ENCODE measurements at places on chromosomes 2 and 18.

DNA sequence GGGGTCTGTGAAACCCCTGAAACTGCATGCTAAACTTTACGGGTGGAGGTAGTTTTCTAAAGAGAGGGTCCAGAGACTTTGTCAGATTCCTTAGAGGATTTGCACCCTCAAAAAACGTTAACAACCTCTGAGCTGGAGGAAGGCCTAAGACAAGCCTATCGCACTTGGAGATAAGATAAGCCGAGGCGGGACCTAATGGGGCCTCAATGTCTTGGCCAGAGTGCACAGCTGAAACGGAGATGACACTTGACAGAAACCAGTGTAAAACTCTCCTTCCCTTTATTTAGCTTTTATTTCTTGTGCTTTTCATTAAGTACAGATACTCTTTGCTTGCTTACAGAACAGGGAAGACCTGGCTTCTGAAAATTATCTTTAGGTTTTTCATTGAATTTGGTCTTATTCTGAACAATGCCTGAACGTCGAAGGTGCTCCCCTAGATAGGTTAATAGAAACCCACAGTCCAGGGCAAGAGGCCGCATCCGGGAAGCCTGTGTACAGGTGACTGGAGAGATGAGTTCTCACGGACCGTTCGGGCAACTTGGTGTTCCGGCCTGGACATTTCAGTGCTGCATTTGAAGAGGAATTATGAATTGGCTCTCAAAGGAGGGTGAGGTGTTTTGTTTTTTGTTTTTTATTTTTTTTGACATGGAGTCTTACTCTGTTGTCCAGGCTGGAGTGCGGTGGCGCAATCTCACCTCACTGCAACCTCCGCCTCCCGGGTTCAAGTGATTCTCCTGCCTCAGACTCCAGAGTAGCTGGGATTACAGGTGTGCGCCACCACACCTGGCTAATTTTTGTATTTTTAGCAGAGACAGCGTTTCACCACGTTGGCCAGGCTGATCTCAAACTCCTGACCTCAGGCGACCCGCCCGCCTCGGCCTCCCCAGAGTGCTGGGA, 49.7 kb downstream of the SH3BP4 start:
- DNase-seq: no peak

GRCh38 chr2:29281086-29281915, 166.1 kb downstream of the CLIP4 start:
- no peak for DNase-seq

DNA sequence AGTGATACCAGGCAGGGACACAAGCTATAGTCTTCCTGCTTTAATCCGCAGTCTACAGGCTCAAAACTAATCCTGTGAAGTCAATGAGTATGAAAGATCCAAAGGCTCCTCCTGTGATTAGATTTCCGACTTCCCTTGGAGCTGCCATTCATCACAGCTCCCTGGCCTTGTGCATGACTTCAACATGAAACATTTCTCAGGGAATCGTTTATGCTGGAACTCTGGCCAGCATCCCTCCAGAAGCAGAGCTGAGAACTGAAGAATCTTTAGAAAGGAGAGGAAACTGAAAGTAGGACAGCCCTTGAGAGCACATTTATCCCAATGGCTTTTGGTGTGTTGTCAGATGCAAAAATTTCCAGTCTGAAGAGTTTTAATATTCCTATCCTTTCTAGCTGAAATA, 84.3 kb upstream of the SESTD1 start:
- DNase-seq: no peak

GRCh38 chr18:45320724-45321123, 294.6 kb upstream of the SLC14A2 start:
- no peak for DNase-seq

DNA sequence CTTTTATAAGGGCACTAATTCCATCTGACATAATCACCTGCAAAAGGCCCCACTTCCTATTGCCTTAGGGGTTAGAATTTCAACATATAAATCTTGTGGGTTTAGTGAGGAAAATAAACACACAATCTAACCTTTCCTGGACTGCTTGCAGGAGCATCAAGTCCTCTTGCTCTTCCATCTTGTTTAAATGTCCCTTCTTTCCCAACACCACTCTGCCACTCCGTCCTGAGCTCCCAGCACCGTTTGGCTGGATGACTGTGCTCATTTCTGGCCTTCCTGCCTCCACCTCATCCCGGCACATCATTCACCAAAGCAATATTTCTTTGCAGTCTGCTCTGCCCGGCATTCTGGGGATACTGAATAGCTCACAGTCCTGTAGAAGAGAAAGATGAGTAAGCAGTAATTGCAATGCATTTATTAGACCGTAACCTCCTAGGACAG, 247.8 kb downstream of the BCL2 start:
- no peak for DNase-seq

DNA sequence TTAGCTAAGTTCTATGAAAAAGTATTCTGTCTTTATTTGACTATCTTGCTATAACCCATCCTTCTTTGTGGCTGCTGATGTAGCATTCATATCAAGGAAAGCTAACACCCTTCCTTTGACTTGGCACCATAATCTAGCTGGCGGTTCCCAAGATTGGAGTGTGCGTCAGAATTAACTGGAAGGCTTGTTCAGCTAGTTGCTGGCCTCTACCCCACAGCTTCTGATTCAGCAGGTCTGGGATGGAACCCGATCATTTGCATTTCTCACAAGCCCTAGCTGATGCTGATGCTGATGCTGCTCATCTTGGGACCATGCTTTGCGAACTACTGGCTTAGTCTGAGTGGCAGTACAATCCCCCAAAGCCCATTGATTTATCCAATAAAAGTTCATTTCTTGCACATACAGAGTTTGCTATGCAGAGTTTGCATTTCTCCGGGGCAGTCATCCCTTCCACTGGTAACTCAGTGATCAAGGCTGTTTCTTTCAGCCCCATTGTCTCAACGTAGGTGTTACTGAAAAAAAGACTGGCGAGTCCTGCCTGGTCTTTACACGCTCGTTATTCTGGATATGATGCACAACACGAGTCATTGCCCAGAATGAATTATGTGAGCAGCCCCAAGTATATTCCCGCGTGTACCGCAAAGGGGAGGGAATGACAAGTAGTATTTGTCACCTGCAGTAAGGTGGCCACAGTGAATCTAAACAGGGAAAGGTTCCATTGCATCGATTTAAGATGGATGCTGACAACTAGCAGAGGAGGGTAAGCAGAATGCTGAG, 96.5 kb downstream of the ZNF532 start:
- peak; percentile 19 for DNase-seq

DNA sequence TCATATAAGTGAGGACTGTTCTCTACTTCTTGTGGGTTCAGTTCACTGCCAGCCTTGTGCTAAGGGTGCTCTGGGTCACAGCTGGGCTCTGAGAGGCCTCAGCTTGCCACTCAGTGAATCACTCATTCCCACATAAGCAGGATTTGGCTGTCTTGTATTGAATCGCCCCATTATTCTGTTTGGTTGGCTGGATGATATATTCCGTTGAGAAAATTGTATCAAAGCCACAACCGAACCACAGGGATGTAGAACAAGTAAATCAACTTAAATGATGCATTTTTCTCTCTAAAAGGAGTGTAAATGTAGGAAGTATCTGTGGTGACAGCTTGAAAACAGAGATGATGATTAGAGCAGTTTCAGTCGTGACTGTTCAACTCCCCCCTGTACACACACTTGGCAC, 39.6 kb downstream of the TTC39C start:
- DNase-seq: peak; percentile 34
